Naive thymus-derived CD4-positive, alpha-beta T cell (primary cell): ENCODE measurements at places on chromosomes 11 and 22. TPM values are rescaled to one million over a fixed set of nuclear protein-coding genes. Genes with fewer than 3 reads are reported as not detected.

GRCh38 chr22:25420471-25420924 lies 144.0 kb upstream of the GRK3 start:
- no peaks in the 10 kb centered on the region for H3K36me3 ChIP-seq
- H3K4me1 ChIP-seq, result peaks cover 22% of the 10 kb centered on the region
- H3K4me3 ChIP-seq, result no peak overlapping the region

- no peaks in the 10 kb centered on the region for H3K27me3 ChIP-seq
- H3K4me1 ChIP-seq, result peaks cover 7% of the 10 kb centered on the region
- DNase-seq, result no peak
- H3K27ac ChIP-seq, result no peak overlapping the region
- no peaks in the 10 kb centered on the region for H3K36me3 ChIP-seq
Observed at GRCh38 chr11:69442807-69443137, 38.7 kb upstream of the LINC01488 start.

DNA sequence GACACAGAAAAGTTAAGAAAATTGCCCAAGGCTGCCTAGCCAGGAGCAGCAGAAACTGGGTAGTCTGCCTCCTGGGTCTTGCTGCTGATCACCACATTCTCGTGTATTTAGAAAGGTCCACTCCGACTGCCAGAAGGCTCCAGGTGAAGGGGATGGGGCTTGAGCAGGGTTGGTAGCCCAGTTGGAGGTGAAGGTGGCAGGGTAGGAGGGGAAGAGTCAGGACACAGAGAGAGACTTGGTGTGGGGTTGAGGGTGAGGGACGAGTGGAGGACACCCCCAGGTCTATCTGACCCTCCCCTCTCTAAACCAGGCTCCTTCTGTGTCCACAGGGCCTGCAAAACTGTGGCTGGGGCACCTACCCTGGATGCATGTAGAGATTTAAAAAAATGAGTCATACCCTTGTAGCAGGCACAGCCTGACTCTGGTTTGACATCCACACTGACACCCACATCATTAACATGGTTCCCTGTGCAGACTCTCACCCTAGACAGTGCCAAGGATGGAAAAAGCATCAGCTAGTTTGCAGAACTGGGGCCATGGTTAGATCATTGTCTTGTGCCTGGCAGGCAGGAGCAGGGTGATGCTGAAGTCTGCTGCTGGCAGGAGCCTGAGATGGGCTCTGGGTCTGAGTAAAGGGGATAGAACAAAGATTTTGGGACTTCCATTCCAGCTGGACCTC lies 273.2 kb downstream of the TENM4 start:
- DNase-seq, result no peak
- H3K27me3 ChIP-seq, result no peaks in the 10 kb centered on the region
- no peaks in the 10 kb centered on the region for H3K36me3 ChIP-seq
- no peak overlapping the region for H3K27ac ChIP-seq
- no peak overlapping the region for H3K4me3 ChIP-seq
- no peaks in the 10 kb centered on the region for H3K4me1 ChIP-seq

DNA sequence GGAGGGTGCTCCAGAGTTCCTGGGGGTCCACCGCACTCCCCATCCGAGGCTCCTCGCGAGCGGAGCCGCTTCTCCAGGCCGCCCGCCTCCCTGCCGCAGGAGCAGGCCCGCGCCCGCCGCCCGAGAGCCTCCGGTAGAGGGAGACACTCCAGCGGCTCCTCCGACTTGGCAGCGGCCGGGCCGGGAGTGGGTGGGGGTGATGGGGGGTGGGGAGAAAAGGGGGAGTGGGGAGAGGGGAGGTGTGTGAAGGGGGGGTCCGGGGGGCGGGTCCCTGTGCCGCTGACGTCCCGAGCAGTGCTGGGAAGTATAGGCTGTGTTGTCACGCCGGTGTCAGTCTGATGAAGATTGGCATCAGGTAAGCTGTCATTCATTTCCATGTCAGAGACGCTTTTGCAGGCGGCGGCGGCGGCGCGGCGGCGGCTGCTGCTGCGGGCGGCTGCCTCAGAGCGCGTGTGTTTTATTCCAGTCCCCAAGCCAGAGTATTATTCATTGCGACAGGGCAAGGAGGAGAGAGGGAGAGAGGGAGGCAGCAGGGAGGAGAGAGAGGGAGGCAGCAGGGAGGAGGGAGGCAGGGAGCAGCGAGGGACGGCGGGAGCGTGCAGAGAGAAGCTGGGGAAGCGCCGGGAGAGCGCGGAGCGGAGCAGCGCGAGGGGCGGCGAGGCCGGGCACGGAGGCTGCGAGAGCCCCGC lies at the start of gene PKNOX2:
TSS of gene PKNOX2 (plus strand) at position 330 of the 689 bp plus-strand sequence. CDS start 186,555 bp downstream, outside the sequence.
- peaks cover 24% of the 10 kb centered on the region for H3K27me3 ChIP-seq
- no peaks in the 10 kb centered on the region for H3K36me3 ChIP-seq
- H3K4me1 ChIP-seq, result peaks cover 17% of the 10 kb centered on the region
- peak within 1 kb of the TSS; percentile 63 for H3K4me3 ChIP-seq
- H3K27ac ChIP-seq, result no peak within 1 kb of the TSS
- DNase-seq, result peak; percentile 54

- H3K36me3 ChIP-seq, result peaks cover 18% of the 10 kb centered on the region
- H3K4me3 ChIP-seq, result peak overlapping the region; percentile 21
- no peak for DNase-seq
- peak overlapping the region; percentile 96 for H3K27ac ChIP-seq
- H3K27me3 ChIP-seq, result no peaks in the 10 kb centered on the region
Observed at GRCh38 chr11:60984636-60985035, 13.2 kb downstream of the CD6 start.

- H3K36me3 ChIP-seq, result no peaks in the 10 kb centered on the region
- no peak for DNase-seq
- no peaks in the 10 kb centered on the region for H3K4me1 ChIP-seq
- H3K27me3 ChIP-seq, result no peaks in the 10 kb centered on the region
- no peak overlapping the region for H3K27ac ChIP-seq
Observed at GRCh38 chr11:119545978-119546915, 123.3 kb upstream of the THY1 start.

DNA sequence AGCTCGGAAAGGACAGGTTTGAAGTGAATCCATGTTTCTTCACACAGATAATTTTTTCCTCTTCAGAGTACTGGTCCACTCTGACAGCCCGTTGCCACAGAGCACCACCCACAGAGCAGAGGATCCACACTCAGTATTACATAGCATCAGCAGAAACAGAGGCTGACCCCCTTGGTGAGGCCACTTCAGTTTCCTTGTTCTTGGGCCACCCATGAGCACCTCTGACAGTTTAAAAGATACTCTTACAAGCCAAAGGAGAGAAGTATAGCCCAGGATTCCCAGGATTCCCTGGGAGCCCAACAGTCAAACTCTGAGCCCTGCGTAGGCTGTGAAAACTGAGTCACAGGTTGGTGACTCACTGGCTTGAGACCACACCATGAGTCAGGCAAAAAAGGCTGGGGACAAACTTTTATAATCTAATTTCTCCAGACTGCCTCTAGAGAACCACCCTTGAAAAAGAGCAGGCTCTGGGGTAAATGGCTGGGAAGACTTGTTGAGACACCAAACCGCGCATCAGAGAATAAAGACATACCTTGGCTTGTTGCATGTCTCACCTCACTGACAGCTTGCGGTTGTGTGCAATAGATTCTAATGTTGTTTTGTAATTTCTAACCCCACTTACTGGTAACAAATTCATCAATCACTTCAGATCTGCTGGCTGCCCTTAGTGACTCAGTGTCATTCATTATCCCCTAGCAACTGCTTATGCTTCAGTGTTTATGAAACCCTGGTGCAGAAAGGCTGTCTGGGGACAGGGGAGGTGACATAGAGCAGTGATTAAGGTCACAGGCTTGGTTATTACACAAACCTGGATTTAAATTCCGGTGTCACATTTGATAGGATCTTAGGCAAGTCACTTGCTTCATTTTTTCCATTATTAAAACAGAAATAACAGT lies 56.9 kb upstream of the PRSS23 start:
- no peak overlapping the region for H3K4me3 ChIP-seq
- no peak overlapping the region for H3K27ac ChIP-seq
- no peaks in the 10 kb centered on the region for H3K27me3 ChIP-seq
- no peaks in the 10 kb centered on the region for H3K4me1 ChIP-seq
- H3K36me3 ChIP-seq, result no peaks in the 10 kb centered on the region

DDIAS gene
- total RNA-seq, result 0.57 TPM

TSPAN18 gene
- 57.0 TPM for total RNA-seq

DNA sequence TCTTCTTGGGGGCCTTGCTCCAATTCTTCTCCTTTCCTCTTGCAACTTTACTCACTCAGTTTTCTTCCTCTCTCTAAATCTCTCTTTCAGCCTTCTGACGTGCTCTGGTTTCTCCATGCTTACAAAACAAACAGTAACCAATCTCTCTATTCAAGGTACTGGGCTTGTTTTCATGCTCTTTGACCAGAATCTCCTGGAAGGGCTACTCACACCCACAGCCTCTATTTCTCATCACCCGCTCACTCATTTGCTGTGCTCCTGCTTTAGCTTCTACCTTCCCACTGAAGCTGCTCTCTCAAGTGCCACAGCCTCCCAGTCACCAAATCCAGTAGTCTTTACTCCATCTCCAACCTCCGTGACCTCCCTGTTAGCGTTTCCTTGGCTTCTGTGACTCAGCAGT lies 60.4 kb downstream of the SERGEF start:
- H3K4me1 ChIP-seq, result no peaks in the 10 kb centered on the region
- H3K4me3 ChIP-seq, result no peak overlapping the region
- H3K27me3 ChIP-seq, result no peaks in the 10 kb centered on the region

AHNAK gene
- 233 TPM for total RNA-seq

- DNase-seq, result no peak
- H3K27me3 ChIP-seq, result no peaks in the 10 kb centered on the region
- H3K27ac ChIP-seq, result no peak overlapping the region
- no peaks in the 10 kb centered on the region for H3K36me3 ChIP-seq
- H3K4me1 ChIP-seq, result peaks cover 9% of the 10 kb centered on the region
- H3K4me3 ChIP-seq, result no peak overlapping the region
Observed at GRCh38 chr11:62122076-62122475, 1.7 kb upstream of the INCENP start.

KLHDC7B gene
- 4.4 TPM for total RNA-seq

- no peaks in the 10 kb centered on the region for H3K36me3 ChIP-seq
- no peak overlapping the region for H3K27ac ChIP-seq
- H3K4me3 ChIP-seq, result no peak overlapping the region
- no peaks in the 10 kb centered on the region for H3K27me3 ChIP-seq
Observed at GRCh38 chr11:8063324-8063723, 17.7 kb upstream of the TUB start.

KCNJ1 gene
- total RNA-seq, result not detected

DNA sequence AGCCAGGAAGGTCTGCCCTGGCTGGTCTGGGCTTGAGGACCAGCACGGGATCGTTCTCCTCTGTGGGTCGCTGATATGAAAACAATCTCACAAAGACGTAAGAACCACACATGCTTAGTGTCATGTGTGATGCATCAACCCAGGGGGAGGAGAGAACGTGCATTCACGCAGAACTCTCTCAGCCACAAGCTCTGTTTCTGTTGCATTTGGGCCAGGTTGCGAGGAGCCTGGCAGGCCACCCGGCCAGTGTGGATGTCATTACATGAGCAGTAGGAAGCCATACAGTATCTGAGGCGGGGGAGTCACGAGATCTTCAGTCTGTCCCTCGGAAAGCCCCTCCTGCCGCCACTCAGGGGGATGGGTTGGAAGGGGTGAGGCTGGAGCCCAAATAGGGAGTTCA lies 53.1 kb upstream of the KCNQ1OT1 start:
- H3K27ac ChIP-seq, result no peak overlapping the region
- H3K27me3 ChIP-seq, result no peaks in the 10 kb centered on the region
- H3K36me3 ChIP-seq, result no peaks in the 10 kb centered on the region
- H3K4me3 ChIP-seq, result no peak overlapping the region

GRCh38 chr11:71451596-71452198 lies 1.3 kb upstream of the NADSYN1 start:
- H3K27me3 ChIP-seq, result no peaks in the 10 kb centered on the region
- peak overlapping the region; percentile 92 for H3K27ac ChIP-seq
- peaks cover 41% of the 10 kb centered on the region for H3K4me1 ChIP-seq
- peak overlapping the region; percentile 97 for H3K4me3 ChIP-seq
- H3K36me3 ChIP-seq, result peaks cover 1% of the 10 kb centered on the region
- no peak for DNase-seq

- no peak overlapping the region for H3K4me3 ChIP-seq
- H3K27ac ChIP-seq, result no peak overlapping the region
- DNase-seq, result no peak
- H3K36me3 ChIP-seq, result no peaks in the 10 kb centered on the region
Observed at GRCh38 chr11:106520146-106520912, 442.9 kb downstream of the AASDHPPT start.

DNA sequence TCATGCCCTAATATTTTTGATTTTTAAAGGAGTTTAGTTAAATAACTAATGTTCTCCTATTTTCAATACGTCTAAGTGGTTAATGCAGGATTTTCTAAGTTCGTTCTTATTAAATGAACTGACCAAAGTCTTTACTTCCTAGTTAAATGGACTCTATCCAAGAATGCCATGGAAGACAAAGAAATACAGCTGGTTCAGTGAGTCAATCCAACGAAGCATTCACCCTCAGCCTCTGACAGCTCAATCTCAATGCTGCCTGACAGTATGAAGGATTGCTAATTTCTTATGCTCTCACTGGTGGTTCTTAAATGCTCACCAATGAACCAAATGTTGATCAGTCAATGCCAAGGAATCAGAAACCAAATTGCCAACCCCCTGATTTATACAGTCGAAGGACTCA lies 219.4 kb downstream of the CADM1 start:
- H3K4me1 ChIP-seq, result no peaks in the 10 kb centered on the region
- no peak for DNase-seq
- H3K4me3 ChIP-seq, result no peak overlapping the region
- H3K36me3 ChIP-seq, result no peaks in the 10 kb centered on the region
- H3K27ac ChIP-seq, result no peak overlapping the region
